Smooth muscle cell of the pulmonary artery (primary cell): ENCODE measurements at places on chromosomes 7 and 10. TPM values are rescaled to one million over a fixed set of nuclear protein-coding genes. Genes with fewer than 3 reads are reported as not detected.

The AMPH gene
- total RNA-seq = 0.13 and 0.78 TPM in 2 replicates

The GALNT11 gene
- total RNA-seq = 53.2 and 61.1 TPM in 2 replicates

The VWA2 gene
- total RNA-seq = not detected in 2 replicates

The SEMA4G gene
- total RNA-seq = 2.2 and 3.0 TPM in 2 replicates

The ASB15 gene
- total RNA-seq = not detected in 2 replicates

The C10orf105 gene
- total RNA-seq = under 0.01 TPM in 1 of 2 replicates, not detected in the other

The MRLN gene
- total RNA-seq = not detected in 2 replicates

The AQP1 gene
- total RNA-seq = 71.5 and 335 TPM in 2 replicates

The OIT3 gene
- under 0.01 and 0.03 TPM in 2 replicates for total RNA-seq

The ZCCHC24 gene
- 27.8 and 33.8 TPM in 2 replicates for total RNA-seq

The ZNF37A gene
- 14.2 and 15.5 TPM in 2 replicates for total RNA-seq

The GPC2 gene
- total RNA-seq = 1.0 and 1.6 TPM in 2 replicates

The HIP1 gene
- 14.5 and 17.5 TPM in 2 replicates for total RNA-seq

The PAOX gene
- total RNA-seq = 4.0 and 5.6 TPM in 2 replicates

The COL1A2 gene
- total RNA-seq = 7,425 and 10,972 TPM in 2 replicates

The DLD gene
- 52.9 and 54.2 TPM in 2 replicates for total RNA-seq

The IGF2BP3 gene
- 20.2 and 77.8 TPM in 2 replicates for total RNA-seq

The OR2A14 gene
- total RNA-seq = not detected in 2 replicates

The SPDYE8 gene
- total RNA-seq = not detected in 2 replicates

The TAS2R5 gene
- total RNA-seq = 1.6 and 2.1 TPM in 2 replicates

The OPALIN gene
- total RNA-seq = not detected in 2 replicates

The CRPPA gene
- total RNA-seq = 1.4 and 2.4 TPM in 2 replicates

The CPXM2 gene
- 114 and 160 TPM in 2 replicates for total RNA-seq

The FIGNL1 gene
- 9.6 and 12.1 TPM in 2 replicates for total RNA-seq

The PCBD1 gene
- 39.1 and 47.3 TPM in 2 replicates for total RNA-seq

The ALOX5 gene
- not detected in 2 replicates for total RNA-seq

The SLC39A12 gene
- not detected in 2 replicates for total RNA-seq

The MYL10 gene
- total RNA-seq = not detected in 2 replicates

The GRID1 gene
- total RNA-seq = 0.03 and 0.46 TPM in 2 replicates

The CLEC5A gene
- not detected in 2 replicates for total RNA-seq

The C7orf57 gene
- total RNA-seq = not detected in 2 replicates

The SYT15B gene
- total RNA-seq = not detected in 2 replicates

The CRYGN gene
- 0.13 TPM in 1 of 2 replicates, not detected in the other for total RNA-seq

The TBATA gene
- total RNA-seq = not detected in 2 replicates

The GRID2IP gene
- total RNA-seq = 0.07 TPM in 1 of 2 replicates, not detected in the other

The BRAT1 gene
- total RNA-seq = 22.8 and 31.8 TPM in 2 replicates

The ADAM22 gene
- total RNA-seq = 0.43 and 0.52 TPM in 2 replicates

The PON1 gene
- total RNA-seq = not detected in 2 replicates
